T-cell (primary cell): ENCODE measurements at places on chromosomes 7 and 10.

- peak; percentile 17 for DNase-seq
These were observed 27.7 kb upstream of the VAX1 start for GRCh38 chr10:117165538-117166417.

- DNase-seq, result no peak
These were observed 74.8 kb downstream of the ADARB2 start for GRCh38 chr10:1662438-1663025.

DNA sequence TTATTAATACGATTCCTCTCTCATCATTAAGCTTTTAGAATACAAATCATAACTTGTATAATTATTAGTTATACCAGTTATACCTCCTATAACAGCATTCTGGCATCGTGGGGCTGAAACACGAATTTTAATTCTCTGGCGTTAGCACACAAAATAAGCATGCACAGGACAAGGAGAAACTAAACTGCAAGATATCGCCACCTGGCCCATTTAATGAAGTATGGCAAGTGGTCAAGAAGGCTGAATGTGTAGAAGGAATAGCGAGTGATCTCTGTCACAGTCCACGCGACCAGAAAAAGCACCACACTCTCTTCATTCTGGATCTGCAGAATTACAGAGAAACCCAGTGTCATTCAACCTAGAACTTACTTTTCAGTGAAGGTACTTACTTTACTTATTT is 18.1 kb downstream of the HACD1 start:
- no peak for DNase-seq

- DNase-seq, result no peak
These were observed 18.8 kb downstream of the VIPR2 start for GRCh38 chr7:159125955-159126270.

DNA sequence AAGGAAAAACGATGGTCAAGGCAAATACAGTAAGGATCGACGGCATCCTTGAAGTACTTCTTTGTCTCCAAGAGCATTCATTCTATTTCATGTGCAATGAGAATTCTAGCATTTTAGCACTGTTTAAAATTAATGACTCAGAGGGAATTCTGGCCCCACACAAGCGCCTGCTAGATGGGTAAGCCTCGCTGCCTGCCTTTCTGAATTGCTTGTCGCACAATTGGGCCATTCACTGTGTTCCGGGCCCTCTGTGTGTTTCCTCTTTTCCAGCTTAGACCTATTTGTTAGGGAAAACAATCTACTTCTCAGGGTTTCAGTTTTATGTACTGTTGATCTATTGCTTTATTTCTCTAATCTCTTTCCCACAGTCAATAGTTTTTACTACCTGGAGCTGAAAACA is 204.7 kb upstream of the ZNF32 start:
- DNase-seq, result no peak

- DNase-seq, result no peak
These were observed 129.3 kb upstream of the BET1 start for GRCh38 chr7:94133460-94133859.

GRCh38 chr10:14879124-14879927 is 660 bp downstream of the SUV39H2 start:
- peak; percentile 24 for DNase-seq

GRCh38 chr10:78231939-78232338 is 198.3 kb downstream of the RPS24 start:
- no peak for DNase-seq

DNA sequence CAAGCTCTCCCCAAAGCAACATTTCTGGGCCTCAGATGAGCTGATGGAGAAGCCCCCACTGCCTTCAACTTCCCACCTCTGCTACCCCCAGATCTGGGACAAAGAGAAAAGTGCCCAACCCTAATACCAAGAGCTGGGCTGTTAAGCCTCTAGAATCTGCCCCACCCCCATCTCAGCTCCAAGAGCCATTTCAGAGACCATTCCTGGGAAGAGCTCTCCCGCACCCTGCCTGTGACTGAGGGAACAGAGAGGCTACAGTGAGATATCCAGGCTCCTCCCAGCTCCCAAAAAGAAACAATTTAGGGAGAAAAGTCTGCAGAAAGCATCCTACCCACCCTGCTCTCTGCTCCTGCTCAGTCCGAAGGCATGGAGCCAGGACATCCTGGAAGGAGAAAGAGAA is 2.5 kb upstream of the KCNH2 start:
- no peak for DNase-seq

- DNase-seq, result no peak
These were observed 129.6 kb downstream of the PRPF18 start for GRCh38 chr10:13716081-13717071.

- DNase-seq, result peak; percentile 4
These were observed 51.2 kb upstream of the GTF2I start for GRCh38 chr7:74606101-74606908.

- no peak for DNase-seq
These were observed 36.9 kb downstream of the WASL start for GRCh38 chr7:123711832-123712293.

DNA sequence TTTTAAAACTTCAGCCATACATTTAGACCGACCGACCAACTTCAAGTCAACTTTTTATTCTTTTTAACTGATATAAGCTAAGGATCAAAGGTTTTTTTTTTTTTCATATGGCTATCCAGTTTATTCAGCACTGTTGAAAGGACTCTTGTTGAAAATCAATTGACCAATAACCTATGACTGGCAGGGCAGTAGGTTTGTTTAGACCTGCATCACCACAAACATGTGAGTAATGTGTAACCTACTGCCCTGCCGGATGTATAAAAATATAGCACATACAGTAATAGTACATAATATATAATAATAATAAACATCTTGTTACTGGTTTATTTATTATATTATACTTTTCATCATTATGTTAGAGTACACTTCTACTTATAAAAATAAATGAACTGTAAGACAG is 434.6 kb upstream of the SEMA3A start:
- DNase-seq, result no peak

GRCh38 chr7:134415700-134416099 is 43.2 kb downstream of the AKR1B1 start:
- no peak for DNase-seq
